Frontal cortex (tissue), 4 donors: ENCODE measurements at places on chromosomes 4 and X.
A peak's percentile ranks its signal among the peaks of the same experiment; 100 is the strongest.

DNA sequence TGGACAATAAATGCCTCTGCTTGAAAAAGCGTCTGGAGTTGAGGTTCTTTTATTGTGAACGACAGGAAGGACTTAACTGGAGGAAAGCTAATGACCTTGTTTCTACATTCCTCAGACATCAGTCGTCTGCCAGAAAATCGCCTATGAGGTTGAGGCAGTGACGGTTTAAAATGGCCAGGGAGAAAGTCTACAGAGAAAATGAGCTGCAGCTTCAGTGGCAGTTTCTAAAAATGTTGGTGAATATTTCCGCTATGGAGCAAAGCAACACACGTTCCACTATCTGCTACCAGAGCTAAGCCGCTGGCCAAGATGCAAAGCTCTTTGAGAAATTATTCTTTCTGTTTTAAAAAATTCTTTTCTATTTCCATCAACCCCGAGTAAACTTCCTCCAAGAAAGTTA lies 116.9 kb upstream of the GALNT7 start:
- DNase-seq, result no peak

GRCh38 chr4:69849969-69850368 lies 10.0 kb downstream of the SULT1E1 start:
- no peak for DNase-seq

GRCh38 chrX:50111742-50112141 lies 89.1 kb downstream of the AKAP4 start:
- no peak for DNase-seq

DNA sequence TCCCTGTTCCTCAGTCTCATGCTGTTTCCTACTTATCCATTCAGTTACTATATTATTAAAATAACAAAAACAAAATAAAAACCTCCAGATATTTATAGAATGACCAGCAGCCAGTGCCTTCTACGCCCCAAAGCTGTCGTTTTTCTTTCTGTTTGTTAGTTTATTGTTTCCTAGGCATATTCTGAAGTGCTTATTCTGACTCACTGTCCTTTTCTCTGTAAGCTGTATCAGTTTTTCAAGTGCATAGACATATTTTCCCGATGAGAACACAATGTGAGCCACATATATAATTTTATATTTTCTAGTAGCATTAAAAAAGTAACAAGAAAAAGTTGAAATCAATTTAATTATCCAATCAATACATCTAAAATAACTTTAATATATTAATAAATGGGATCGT lies 2158.6 kb upstream of the TENM3 start:
- DNase-seq, result no peak

DNA sequence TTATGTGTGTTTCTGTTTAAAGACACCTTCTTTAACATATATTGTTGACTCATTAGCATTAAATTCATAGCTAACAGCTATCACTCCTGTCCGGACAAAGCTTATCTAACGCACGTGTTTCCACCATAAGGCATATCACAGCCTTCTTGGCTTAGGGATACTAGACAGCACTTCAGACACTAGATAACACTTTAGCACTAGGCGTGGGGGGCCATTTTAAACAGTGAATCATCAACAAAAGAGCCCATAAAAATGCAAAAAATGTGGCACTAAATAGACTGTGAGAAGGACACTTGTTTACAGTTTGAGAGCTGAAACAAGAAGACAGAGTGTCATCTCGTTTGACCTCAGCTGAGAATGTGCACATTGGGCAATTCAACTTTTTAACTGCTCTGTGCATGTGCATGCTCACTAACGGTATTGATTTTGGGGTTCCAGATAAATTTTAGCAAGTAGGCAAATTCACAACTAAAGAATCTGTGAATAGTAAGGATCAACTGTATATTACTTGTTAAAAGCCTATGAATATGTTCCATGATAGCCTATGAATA lies 58.9 kb upstream of the RAI2 start:
- no peak for DNase-seq

DNA sequence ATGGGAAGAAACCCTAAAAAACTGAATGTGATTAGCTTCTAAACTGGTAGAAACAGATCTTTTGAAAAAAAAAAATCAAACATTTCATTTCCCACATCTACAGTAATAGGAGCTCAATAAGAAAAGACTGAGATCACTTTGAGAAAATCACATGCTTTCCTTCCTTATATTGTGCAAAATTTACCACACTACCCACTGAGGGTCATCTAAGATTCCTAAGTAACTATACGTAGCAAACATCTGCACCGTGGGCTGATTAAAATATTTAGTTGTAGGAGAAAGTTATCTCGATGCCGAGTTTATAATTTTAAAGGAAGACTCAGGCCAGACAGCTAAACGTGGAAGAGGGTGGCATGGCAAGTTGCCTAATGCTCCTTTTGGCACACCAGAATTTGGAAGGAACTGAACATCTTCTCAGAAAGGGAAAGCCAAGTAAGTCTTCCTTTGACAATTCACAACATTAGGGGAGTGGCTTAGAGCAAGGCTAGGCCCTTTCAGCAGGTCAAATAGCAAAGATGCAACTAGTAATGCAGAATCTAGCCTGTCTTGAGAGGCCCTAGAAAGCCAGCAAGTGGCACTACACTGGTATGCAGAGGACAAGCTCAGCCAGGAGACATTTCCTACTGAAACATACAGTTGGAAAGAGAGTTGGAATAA lies 128.0 kb downstream of the TMA16 start:
- no peak for DNase-seq

- no peak for DNase-seq
Measured at GRCh38 chrX:133370696-133371275, 44.5 kb downstream of the GPC4 start.

GRCh38 chr4:27397886-27398285 lies 537.2 kb downstream of the STIM2 start:
- no peak for DNase-seq

DNA sequence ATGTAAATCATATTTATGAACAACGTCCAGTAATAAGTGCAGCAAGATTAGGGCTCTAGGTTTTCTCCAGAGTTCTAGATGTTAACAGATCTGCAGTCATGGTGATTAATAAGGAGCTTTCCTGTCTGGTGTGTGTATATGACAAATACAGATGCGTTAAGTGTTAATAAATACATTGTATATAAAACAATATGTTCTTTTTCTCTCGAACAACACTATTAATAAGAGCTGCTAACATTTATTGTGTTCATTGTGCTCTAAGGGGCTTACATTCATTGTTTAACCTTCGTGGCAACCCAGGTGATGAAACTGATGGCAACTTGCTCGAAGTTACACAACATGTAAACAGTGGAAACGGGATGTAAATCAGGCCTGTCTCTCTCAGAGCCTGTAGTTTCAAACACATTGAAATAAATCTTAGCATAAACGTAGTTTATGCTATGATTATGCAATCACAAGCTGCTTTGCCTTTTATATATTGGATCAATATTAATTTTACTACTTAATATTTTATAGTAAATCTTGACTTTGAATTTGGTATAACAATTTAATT lies 547 bp upstream of the CLGN start:
- DNase-seq, result no peak

DNA sequence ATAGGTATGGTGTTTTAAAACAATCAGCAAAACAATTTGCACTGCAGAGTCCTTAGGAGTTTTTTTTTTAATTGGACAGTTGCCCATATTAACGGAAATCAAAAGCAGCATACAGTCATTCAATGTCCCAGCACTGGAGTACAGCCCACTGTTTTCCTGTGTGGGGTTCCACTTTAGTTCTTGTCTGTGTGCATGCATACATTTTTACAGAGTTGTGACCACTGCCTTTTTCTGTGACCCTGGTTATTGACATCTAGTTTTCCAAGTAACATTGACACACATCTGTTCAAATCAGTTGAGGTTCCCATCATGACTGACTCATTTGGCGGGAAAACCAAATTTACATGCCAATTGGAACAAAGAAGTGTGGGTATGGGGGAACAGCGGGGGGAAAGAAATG lies 83.3 kb downstream of the HPRT1 start:
- DNase-seq, result no peak

- DNase-seq, result no peak
Measured at GRCh38 chrX:56738670-56739069, 9.6 kb downstream of the NBDY start.

GRCh38 chrX:12791257-12792228 lies at the start of gene PRPS2:
PRPS2 (plus strand) TSS chrX:12791412; CDS start chrX:12791498, 86 bp downstream.
- peak; percentile 76 for DNase-seq

DNA sequence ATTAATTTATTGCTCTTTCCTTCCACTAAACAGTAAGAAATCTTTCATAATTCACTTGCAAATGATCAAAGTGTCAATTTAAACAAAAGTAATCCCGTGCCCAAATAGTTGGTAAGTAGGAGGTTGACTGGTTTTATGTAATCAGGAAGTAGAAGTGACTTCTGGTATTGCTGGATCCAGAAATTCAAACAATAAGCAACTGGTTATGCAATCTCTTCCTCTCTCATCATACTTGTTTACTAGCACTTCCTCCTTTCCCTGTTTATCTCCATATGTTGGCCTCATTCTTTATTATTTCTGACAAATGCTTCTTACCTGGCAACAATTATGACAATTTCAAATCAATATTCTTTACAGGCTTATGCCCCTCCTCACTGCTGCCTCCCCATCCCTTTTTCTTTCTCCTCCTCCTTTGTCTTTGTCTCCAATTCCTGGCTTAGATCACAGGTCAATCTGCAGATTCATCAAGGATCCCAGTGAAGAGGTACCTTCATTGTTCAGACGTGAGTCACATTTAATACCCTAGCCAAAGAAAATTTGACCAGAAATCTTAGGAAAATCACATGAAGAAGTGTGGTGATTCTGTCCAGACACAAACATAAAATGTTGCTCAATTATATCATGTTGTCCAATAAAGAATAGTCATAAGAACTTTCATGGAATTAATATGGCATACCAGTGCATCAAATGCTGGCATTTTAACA lies 323.2 kb upstream of the PCDH7 start:
- no peak for DNase-seq

DNA sequence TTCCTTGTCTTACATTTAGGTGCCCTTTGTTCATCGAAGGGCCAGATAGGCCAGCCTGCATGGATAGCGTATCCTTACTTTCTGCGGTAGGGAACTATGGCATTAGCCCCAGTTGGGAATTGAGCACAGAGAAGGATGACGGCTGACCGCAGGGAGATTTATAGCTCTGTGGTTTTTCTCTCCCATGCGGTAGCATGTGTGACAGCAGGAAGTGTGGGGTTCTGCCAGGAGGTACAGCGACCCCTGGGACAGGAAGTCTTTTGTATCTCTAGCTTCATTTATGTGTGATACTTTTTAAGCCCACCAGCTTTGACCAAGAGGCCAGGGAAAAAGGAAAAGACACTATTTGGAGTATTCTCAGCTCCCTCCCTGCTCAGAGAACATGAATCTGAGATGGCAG lies 33.1 kb downstream of the GAB3 start:
- no peak for DNase-seq

DNA sequence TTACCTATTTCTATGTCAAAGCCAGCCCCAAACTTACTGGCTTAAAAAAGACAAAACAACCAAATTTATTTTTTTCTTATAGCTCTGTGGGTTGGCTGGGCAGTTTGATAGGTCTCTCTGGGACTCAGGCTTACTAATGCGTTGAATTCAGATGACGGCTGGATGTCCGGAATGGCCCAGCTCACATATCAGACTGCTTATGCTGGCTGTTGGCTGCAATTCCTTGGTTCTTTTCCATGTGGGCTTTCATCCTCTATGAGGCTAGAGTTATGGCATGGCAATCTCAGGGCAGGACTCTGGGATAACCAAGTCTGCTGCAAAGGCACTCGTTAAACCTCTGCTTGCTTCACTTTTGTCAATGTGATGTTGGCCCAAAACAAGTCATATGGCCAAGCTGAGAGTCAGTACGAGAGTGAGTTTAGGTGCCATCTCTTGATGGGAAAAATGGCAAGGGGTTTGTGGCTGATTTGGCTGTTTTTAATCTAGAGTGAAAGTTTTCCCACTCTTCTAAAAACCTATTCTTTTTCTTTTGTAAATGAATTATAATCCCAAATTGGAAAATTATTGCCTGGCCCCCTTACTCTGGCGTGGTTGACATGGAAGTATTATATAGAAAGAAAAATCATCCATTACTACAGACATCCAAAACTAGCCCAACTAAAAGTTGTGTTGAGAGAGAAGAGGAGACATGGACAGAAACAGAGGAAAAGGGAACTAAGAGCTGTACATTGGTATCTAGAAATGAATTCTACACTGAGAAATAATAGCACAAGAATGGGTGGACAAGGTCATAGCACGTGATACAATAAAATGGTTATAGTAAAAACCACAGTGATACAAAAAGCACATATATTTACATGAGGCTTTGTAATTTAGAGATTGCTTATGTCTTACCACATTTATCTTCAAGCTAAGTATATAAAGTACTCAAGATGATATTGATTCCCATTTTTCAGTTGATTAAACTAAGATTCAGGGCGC lies 6.6 kb downstream of the PRIMPOL start:
- no peak for DNase-seq

GRCh38 chr4:122978789-122979188 lies 56.4 kb upstream of the NUDT6 start:
- no peak for DNase-seq

GRCh38 chr4:7968262-7968896 lies 28.7 kb upstream of the AFAP1 start:
- DNase-seq, result no peak

DNA sequence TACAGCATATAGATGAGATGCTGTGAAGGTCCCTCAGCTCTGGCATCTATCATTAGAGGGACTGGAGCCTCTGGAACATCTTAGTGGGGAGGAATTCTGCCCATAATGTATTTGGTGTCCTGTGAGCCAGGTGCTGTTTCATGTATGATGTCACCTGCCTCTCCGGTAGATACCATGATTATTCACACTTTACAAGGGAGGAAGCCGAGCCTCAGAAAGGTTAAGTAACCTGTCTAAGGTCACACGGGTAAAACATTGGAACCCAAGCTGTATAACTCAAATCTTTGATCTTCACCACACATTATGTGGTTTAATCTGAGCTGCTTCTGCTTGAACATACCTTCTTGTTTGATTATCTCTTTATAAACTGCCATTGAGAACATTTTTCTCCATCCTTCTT lies 442.8 kb downstream of the BCOR start:
- no peak for DNase-seq

- DNase-seq, result no peak
Measured at GRCh38 chrX:16826207-16826606, 39.9 kb downstream of the TXLNG start.

DNA sequence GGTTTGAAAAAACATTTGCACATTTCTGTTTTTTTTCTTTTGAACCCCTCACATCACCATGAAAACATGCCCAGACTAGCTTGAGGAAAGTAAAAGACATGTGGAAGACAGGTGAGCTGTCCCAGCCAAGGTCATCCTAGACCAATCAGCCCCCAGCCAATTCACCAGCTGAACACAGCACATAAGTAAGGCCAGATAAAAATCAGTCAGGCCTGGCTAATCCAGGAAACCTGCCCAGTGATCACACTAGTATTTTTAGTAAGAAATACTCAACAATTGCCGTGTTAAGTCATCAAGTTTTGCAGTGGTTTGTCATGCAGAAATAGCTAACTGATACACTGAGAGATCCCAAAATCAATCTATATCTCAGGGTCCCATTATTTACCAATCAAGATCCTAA lies 4.4 kb upstream of the SMR3A start:
- no peak for DNase-seq

- DNase-seq, result no peak
Measured at GRCh38 chrX:57528670-57529255, 63.0 kb upstream of the ZXDB start.

GRCh38 chr4:176774852-176775251 lies 17.9 kb downstream of the VEGFC start:
- DNase-seq, result no peak
